ENCODE measurements at places on chromosomes 7 and 10.
A peak's percentile ranks its signal among the peaks of the same experiment; 100 is the strongest.

DNA sequence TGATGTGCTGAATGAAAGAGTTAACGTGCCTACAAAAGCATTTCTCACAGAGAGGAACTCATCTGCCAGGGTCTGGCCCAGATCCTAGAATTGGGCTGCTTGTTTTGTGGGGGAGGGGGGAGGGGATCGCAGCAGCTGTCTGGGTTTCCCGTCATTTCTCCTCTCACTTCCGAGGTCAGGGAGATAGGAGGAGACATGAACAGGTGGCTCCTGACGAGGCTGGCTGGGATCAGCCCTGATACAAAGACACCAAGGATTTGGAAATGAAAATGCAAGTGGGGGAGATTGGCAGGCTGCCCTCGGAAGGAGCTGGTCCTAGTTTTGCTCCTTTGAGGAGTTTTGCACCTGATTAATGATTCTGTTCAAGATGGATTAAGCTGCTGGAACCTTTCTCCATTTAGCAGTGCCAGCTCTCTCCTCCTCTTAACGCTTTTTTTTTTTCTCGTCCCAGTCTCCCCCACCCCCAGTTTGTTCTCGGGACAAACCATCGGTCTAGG lies 86.8 kb upstream of the KMT2C start:
- DNase-seq = no peak

DNA sequence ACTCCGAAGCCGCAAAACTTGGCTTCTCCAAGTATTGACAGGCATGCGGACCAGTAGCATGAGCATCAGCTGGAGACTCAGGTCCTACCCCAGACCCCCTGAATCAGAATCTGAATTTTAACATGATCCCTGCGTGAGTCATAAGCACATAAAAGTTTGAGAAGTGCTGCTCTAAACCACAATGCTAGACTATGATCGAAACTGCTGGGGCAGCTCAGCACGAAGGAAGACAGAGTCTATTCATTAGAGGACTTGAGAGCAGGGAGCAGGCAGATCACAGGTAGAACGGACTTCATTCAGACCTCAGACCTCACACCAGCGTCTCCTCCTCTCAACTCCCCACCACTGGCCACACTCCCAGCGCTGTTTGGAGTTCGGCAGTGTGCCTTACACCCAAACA lies 16.9 kb downstream of the CAMK2G start:
- no peak for DNase-seq

- DNase-seq = no peak
These were observed 56.4 kb downstream of the SLC16A12 start for GRCh38 chr10:89478739-89479654.

GRCh38 chr7:39184391-39184790 lies 206.7 kb downstream of the POU6F2 start:
- DNase-seq = peak; percentile 46

DNA sequence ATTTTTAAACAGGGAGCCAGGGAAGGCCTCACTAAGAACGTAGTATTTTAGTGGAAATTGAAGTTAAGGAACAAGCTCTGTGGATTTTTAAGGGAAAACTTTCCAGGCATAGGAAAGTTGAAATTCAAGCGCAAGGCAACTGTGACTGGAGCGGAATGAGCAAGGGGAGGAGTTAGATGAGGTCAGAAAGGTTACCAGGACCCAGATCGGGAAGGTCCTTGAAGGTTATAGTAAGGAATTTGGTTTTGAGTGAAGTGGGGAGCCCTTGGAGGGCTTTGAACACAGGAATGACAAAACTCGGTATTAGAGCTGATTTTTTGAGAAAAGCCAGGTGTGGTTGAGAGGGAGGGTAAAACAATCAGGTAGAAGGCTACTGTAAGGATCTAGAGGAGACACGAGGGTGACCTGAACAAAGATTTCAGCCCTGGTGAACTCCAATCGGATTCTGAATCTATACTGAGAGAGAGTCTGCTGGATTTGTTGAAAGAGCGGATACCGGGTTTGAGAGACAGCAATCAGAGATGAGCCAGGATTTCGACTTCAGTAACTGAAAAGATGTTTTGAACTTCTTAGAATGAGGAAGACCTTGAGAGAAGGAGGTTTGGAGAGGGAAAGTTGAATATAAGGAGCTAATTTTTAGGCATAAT lies 1013.9 kb downstream of the NRG3 start:
- DNase-seq = no peak

GRCh38 chr7:101017064-101017777 lies 2.7 kb upstream of the MUC17 start:
- peak; percentile 89 for DNase-seq

GRCh38 chr7:63376873-63377272 lies 621.8 kb upstream of the ZNF722 start:
- DNase-seq = no peak

DNA sequence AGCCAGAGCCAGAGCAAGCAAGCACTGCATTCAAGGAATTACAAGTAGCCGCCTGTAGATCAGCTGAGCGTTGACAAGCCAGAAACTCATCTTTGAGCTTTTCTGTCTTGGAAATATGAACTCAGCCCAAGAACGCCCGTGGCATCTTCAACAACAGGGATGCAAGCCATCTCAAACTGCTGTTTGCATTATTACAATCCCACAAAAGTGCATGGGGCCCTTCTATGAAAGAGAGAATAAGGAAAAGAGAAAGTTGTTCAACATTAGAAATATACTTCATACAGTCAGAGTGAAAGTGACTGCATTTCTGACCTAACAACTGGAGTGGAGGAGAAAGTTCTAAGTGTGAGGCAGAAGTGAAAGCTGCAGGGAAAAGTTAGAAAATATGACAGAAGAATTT lies 6.5 kb downstream of the SGCE start:
- no peak for DNase-seq

DNA sequence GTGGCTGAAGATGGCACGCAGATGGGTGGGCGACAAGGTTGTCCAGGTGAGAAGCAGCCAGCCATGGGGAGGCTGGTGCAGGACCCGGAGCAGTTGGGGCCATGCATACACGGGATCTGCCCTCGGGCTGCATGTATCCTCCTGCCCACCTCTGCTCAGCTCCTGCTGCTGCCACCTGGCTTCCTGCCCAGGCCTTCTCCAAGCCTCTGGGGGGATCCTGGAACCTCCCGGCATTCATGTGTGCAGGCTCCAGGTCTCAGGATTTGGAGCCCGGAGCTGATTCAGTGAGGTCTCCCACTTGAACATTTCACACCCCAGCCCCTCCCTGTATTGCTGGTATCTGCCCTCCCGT lies 27.0 kb downstream of the PDGFA start:
- DNase-seq = no peak

DNA sequence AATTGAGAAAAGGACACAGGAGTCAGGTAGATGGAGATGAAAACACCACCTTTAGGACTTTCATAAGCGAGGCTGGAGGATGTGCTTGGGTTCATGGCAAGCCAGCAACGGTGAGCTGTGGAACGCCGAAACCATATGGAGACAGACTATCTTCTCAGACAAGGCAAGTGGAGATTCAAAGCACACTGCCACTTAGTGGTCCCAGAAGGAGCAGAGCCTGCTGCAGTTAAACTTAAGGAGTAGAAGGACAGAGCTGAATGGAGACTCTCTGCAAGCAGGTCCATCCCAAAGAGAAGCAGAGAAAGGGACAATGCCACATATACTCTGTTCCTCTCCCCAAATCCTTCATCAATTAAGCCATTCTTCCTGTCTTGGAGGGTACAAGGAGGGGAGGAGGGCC lies 236.3 kb upstream of the HABP2 start:
- DNase-seq = no peak

GRCh38 chr10:43926875-43927406 lies 278.3 kb upstream of the ZNF32 start:
- no peak for DNase-seq

DNA sequence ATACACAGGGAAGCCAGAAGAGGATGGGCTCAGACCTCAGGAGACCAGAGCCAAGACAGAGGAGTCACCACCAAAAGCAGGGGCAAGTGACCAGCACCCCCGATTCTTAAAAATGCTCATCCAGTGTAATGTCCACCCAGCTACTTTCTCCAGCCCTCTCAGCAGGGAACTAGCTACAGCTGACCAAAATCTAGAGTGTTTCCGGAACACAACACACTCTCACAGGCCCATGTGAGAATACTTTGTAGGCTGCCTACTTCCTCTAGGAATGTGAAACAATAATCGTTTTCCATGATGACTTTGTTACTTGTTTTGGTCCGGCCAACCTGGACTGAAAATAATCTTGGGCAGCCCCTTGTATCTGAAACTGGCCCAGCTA lies 14.5 kb downstream of the PSAP start:
- DNase-seq = no peak

DNA sequence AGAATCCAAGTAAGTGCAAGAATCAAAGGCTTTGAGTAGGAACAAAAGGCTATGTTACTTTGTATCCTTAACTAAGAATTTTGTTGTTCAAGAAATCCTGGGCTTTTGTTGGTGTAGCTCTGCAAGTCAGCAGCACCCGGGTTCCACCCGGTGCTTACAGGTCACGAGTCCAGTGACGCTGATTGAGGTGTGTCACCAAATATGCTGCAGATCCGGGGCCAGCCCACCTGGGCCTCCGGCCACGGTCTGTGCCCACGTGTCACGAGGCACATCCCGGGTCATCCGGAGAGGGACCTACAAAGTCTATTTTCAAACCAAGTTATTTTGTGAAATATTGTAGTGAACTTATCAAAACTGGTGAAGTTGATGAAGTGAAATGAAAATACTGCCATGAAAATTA lies 103.1 kb downstream of the MGMT start:
- no peak for DNase-seq

DNA sequence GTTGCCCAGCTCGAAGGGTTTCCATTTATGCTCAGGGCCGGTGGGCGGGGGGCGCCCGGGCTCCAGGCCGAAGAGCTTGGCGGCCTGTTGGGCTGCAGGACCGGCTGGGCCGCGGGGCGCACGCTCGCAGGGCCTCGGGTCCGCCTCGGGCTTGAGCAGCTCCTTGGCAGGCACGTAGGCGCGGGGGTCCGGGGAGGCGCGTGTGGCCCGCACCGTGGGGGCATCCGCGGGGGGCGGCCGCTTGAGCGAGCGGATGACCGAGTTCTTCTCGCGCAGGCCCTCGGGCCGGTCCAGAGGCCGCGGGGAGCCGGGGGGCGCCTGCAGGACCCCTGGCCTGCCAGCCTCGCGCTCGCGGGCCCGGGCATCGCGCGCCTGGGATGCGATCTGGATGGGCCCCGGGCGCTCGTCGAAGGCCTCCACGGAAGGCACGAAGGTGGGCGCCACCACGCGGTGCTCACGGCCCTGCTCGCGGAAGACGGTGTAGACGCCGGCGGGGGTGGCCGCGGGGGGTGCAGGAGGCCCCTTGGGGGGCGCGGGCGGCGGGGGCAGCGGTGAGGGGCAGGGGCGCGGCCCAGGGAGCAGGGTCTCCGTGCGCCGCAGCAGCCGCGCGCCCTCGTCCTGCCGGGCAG lies 35.2 kb downstream of the TNRC18 start:
- no peak for DNase-seq

GRCh38 chr7:79462390-79462789 lies 8.9 kb upstream of the MAGI2 start:
- DNase-seq = no peak

- no peak for DNase-seq
These were observed 14.6 kb upstream of the ST7 start for GRCh38 chr7:116938678-116939077.

GRCh38 chr10:114024876-114025610 lies 18.6 kb upstream of the ADRB1 start:
- no peak for DNase-seq

DNA sequence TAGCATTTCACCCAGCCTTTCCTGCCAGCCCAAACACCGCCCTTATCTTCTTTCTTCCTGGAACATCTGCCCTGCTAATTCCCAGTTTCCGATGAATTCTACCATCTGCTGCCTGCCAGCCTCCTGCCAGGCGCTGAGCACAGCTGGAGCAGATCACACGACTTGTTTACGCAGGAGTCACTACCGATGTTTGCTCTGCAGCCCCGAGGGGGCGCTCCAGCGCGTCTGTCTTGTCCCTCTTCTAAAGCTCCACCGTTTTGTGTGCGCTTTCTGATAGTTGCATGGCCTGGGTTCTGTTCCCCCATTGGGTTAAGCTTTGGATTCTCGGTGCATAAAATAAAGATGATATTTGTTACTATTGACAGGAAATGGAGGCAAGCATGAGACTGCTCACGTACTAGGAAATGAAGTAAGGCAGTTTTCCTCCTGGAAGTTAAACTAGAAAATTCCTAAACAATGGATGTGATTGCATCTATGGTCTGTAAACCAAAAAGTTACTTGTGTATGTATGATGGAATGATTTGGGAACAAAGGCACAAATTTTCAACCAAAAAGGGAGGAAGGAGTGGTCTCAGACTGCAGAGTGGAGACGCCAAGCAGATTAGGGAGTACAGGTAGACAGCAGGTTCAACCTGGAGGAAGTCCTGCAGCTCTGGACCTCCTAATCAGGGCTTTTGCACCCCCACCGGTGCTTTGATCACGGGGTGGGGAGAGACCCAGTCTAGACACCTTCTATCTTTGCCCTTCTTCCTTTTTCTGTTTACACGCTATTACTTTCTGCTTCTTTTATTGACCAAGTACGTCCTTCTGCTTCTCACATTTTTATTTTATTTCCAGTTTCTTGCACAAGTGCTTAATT lies 2.2 kb upstream of the RBM17 start:
- peak; percentile 86 for DNase-seq

DNA sequence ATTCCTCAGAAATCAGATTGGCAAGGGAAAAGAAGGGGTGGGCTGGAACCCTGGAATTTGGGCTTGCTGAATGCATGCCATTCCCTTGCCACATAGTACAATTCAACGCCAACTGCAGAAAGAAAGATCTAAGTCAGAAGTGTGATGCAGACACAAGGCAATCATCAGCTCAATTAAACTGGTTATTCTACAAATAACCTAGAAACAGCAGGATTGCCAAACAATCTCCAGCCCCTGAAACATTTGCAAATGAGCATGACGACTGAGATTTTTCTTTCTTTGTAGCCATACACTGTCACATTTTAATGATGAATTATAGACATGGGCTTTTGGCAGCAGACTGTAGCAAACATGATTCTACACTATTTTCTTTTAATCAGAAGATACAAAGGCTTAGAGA lies 16.5 kb upstream of the CREB5 start:
- no peak for DNase-seq

GRCh38 chr10:21519397-21519933 lies 6.0 kb downstream of the SKIDA1 start:
- no peak for DNase-seq

- DNase-seq = no peak
These were observed 109.2 kb upstream of the GLCCI1 start for GRCh38 chr7:7859411-7859810.

DNA sequence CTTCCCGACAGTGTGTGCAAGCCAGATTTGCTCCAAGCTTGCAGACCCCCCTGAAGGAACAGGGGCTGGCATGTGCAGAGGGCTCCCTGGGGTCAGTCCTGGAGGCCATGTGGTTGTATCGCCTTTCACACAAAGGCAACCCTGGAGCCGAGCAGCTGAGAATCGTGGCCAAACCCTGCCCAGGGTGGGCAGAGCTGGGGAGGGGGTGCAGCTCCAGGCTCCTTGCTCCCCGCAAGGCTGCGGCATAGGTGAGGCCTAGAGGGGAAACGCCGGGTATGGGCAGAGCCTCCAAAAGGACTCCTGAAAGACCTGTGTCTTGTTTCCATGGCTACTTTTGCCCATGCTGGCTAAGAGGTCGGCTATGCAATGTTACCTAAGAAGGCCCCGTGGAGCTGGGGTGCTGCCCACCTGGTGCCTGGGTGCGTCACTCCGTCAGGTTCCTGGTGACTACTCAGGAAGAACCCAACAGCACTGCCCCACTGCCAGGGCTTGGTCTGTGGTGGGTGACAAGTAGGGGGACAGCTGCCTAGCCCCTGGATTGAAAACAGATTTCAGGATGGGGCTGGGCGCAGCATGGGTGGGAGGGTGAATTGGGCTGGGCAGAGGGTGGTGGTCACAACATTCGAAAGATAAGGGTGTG lies 171.0 kb upstream of the SHH start:
- DNase-seq = no peak

- no peak for DNase-seq
These were observed 106.3 kb downstream of the GRK5 start for GRCh38 chr10:119313644-119314043.

Measured in trophoblast cell (in vitro differentiated cells and primary cell).